ENCODE measurements at places on chromosomes 6 and 20. TPM values are rescaled to one million over a fixed set of nuclear protein-coding genes. Genes with fewer than 3 reads are reported as not detected.
A peak's percentile ranks its signal among the peaks of the same experiment; 100 is the strongest.

GRCh38 chr6:115677198-115677597 lies 383.5 kb downstream of the FRK start:
- no peak for DNase-seq

The CALHM4 gene
- total RNA-seq: not detected

The MAS1 gene
- not detected for total RNA-seq

DNA sequence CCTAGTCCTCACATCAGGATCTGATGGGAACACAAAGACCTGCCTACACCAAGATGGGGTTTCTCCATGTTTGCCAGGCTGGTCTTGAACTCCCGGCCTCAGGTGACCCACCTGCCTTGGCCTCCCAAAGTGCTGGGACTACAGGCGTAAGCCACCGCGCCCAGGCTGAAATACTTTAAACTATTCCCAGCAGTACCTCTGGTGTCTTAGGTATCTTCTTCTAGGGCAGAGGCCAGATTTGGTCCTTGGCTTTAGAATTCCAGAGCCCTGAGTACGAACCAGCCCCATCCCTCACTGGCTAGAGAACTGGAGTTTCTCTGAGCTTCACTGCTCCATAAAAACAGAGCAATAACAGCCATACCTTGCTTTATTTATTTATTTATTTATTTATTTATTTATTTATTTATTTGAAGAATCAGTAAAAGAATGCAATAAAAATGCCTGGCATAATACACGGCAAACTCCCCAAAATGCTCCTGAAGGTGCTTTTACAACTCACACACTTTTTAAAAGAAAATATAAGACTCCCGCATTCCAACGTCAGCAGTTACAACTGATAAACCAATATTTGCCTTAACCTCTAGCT lies 312.1 kb downstream of the TFAP2C start:
- DNase-seq: no peak

DNA sequence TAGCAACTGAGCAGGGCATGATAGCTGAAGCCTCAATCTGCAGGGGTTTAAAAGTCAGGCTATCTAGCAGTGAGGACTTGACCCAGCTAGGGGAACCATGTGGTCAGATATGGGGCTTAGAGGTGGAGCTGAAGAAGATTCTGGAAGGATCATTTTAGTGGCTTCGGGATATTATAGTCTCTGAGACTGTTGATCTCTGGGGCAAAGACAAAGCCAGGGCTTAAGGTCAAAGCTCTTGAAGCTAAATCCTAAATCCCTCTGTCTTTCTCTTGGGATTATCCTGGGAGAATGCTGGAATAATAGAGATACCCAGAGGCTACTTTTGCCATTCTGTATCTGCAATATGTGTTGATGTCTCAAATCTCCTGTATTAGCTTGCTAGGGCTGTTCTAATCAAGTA lies 132.2 kb downstream of the DHX35 start:
- DNase-seq: no peak

GRCh38 chr6:36268478-36269275 lies 1.2 kb upstream of the PNPLA1 start:
- DNase-seq: no peak

GRCh38 chr6:115908906-115909559 lies 151.7 kb downstream of the FRK start:
- DNase-seq: no peak

- peak; percentile 77 for DNase-seq
Observed at GRCh38 chr6:6469074-6469473, 119.4 kb upstream of the LY86 start.

DNA sequence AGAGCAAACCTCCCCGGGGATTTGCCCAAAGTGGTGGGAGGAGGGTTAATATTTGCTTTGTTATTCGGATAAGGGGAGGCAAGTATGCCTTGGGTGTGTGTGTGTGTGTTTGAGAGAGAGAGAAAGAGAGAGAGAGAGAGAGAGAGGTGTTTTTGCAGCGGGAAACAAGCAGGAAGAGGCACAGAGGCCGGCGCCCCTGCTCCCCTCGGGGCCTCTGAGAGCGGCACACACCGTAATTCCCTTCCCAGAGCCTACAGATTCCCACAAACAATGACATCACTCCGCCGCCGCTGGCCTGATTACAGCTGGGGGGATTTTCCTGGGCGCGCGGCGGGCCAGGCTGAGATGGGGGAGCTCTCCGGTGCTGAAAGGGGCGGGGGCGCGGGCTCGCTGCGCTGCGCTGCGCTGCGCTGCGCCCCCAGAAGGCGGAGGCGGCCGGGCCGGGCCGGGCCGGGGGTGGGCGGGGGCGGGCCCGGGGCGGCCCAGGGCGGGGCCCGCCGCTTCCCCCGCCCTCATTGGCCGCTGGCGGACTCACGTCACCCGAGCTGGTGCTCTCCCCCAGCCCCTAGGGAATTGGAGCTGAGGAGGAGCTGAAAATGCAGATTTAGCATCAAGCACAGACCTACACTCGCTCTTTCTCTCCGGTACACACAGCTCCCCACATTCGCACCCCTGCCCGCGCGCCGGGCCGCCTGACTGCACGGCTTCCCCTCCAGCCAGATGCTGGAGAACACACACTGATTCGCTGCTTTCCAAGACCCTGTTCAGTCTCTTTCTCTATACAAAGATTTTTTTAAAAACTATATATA lies at the start of gene PCSK2:
Gene PCSK2, plus strand, starts transcription at position 631 of the 809 bp plus-strand sequence. CDS start 266 bp downstream, outside the sequence.
- no peak for DNase-seq

- DNase-seq: no peak
Observed at GRCh38 chr20:8647961-8648441, 420.9 kb upstream of the PLCB4 start.

The OR2J3 gene
- total RNA-seq: not detected

DNA sequence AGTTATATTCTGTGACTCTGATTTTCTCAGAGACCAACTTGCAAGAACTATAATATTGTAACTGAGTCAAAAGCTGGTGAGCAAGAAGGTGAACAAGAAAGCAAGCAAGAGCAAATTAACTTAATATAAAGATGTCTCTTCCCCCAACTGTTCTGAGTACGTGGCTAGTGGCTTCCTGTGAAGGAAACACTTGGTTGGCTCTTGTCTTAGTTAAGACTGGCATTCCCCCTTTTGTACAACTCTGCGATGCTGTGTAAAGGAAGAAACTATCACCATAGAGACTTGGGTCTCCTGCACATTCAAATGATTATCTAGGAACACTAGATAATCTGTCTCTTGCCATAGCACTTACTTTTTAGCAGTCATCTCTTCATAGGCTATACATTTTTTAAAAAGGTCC lies 47.3 kb upstream of the TNFAIP3 start:
- DNase-seq: no peak

The BRPF3 gene
- 14.3 TPM for total RNA-seq

- DNase-seq: peak; percentile 66
Observed at GRCh38 chr6:31407699-31408098, 4.3 kb downstream of the MICA start.

- DNase-seq: peak; percentile 56
Observed at GRCh38 chr6:85405175-85405852, 44.6 kb upstream of the NT5E start.

The VIP gene
- not detected for total RNA-seq

DNA sequence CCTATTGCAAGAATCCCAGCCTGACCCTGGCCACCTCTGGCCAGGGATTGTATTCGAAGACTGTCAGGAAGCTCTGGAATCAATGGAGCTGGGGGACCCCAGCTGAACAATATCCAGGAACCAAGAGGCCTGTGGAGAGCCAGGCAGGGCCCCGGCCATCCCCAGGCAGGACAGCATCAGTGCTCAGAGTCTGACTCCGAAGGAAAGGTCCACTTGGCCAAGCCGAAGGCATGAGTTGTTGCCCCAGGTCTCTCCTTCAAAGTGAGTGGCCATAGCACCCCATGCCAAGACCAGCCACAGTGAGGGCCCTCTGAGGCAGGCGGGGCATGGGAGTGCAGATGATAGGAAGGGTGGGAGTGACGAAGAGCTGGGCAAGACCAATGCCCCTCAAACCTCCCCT lies 193.1 kb downstream of the CDH4 start:
- no peak for DNase-seq

DNA sequence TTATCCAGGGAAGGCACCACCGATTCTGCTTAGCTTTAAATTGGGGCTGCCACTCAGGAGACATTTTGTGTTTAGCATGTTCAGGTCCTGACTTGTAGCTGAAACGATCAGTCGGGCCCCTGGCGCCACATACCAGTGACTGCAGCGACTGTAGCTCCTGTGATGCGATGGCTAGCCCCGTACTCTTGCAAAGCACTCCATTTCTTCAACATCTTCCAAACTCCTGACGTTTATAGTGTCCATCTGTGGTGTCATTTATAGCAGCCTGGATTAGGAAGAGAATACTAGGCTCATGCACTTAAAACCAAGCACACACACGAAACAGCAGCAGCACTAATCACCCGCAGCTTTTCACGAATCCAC lies 13.0 kb downstream of the POU3F2 start:
- DNase-seq: no peak

The PTPN1 gene
- 47.2 TPM for total RNA-seq

The BPIFB4 gene
- total RNA-seq: not detected

DNA sequence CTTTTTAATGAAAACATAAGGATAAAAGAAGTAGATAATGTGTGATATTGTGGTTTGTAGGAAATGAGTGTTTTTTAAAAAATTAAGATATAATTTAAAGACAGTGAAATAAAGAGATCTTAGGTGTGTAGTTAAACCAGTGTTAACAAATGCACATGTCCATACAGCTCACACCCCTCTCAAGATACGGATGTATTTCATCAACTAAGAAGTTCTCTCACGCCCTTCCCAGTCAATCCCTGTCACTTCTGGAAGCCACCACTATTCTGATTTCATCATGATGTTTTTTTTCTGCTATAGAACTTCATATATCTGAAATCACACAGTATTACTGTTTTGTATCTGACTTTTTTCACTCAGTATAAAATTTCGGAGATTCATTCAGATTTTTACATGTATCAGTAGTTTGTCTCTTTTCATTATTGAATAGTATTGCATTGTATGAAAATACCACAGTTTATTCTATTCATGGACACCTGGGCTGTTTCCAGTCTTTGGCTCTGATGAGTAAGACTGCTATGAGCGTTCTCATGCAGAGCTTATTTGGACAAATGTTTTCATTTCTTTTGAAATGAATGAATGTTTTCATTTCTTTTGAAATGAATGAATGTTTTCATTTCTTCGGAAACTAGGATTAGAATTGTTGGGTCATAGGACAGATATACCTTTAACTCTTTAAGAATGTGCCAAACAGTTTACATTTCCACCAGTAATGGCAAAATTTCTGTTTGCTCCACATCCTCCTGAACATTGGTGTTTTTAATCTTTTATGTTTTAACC lies 49.7 kb upstream of the ELOVL5 start:
- DNase-seq: peak; percentile 46

- no peak for DNase-seq
Observed at GRCh38 chr20:40991181-40991889, 37.3 kb upstream of the TOP1 start.

- DNase-seq: no peak
Observed at GRCh38 chr6:137490006-137490905, 3.9 kb downstream of the OLIG3 start.

- no peak for DNase-seq
Observed at GRCh38 chr6:52704060-52704459, 33.1 kb downstream of the TMEM14A start.

All from PC-3 (cell line).